ENCODE measurements at places on chromosomes 3 and 15. TPM values are rescaled to one million over a fixed set of nuclear protein-coding genes. Genes with fewer than 3 reads are reported as not detected.

The ARIH1 gene
- 133 TPM for polyA plus RNA-seq

The CLDND1 gene
- 85.0 TPM for polyA plus RNA-seq

The LINGO1 gene
- polyA plus RNA-seq = 10.0 TPM

The PLCH1 gene
- 0.32 TPM for polyA plus RNA-seq

The CATSPER2 gene
- polyA plus RNA-seq = 2.6 TPM

The THSD4 gene
- polyA plus RNA-seq = 27.0 TPM

The ZNF660 gene
- 3.4 TPM for polyA plus RNA-seq

The CMTM7 gene
- polyA plus RNA-seq = 19.3 TPM

The GOLGA6A gene
- 0.09 TPM for polyA plus RNA-seq

The ARHGAP31 gene
- 11.0 TPM for polyA plus RNA-seq

The NME9 gene
- 0.32 TPM for polyA plus RNA-seq
